ENCODE measurements at places on chromosomes 16 and 17. TPM values are rescaled to one million over a fixed set of nuclear protein-coding genes. Genes with fewer than 3 reads are reported as not detected.

Gene CCDC144A
- 1.4 TPM for total RNA-seq

Gene ABI3
- total RNA-seq = not detected

Gene ZG16
- total RNA-seq = not detected

Gene FOXN1
- 0.02 TPM for total RNA-seq

Gene PERCC1
- not detected for total RNA-seq

Gene EVI2B
- 0.11 TPM for total RNA-seq

Gene HS3ST2
- total RNA-seq = 0.04 TPM

Gene ANKS4B
- 0.14 TPM for total RNA-seq

Gene SCARF1
- 0.16 TPM for total RNA-seq

Gene ABCA9
- not detected for total RNA-seq

Gene UNC119
- total RNA-seq = 31.2 TPM

Gene SLC6A4
- not detected for total RNA-seq
